Thyroid gland (tissue), 4 donors: ENCODE measurements at places on chromosomes 6 and 20. TPM values are rescaled to one million over a fixed set of nuclear protein-coding genes. Genes with fewer than 3 reads are reported as not detected.
A peak's percentile ranks its signal among the peaks of the same experiment; 100 is the strongest.

DNA sequence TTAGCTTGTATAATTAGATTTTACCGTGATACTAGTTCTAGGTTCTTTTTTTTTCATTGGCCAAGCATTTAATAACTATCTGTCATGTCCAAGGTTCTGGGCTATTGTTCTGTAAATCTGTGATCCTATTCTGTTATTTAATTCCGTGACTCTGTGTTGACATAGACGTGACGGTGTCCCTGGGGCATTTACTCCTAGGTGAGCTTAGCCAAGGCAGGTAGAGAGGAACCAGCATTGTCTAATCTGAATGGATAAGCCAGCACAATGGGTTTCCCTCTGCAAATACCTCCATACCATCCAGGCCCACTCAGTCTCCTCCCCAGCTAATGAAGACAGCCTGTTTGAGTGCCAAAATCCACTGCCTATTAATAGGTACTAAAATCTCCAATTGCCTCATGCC lies 8.9 kb upstream of the CDSN start:
- no peak overlapping the region for H3K27ac ChIP-seq
- no peaks in the 10 kb centered on the region for H3K36me3 ChIP-seq
- no peak overlapping the region for H3K4me3 ChIP-seq
- no peak for DNase-seq
- no peaks in the 10 kb centered on the region for H3K27me3 ChIP-seq

- H3K4me3 ChIP-seq, result no peak overlapping the region
- no peak for DNase-seq
- no peak overlapping the region for H3K27ac ChIP-seq
- H3K36me3 ChIP-seq, result no peaks in the 10 kb centered on the region
These were observed 49.8 kb downstream of the CFAP61 start for GRCh38 chr20:20102163-20102562.

- no peaks in the 10 kb centered on the region for H3K36me3 ChIP-seq
- no peak for DNase-seq
- H3K4me1 ChIP-seq, result no peaks in the 10 kb centered on the region
- no peak overlapping the region for H3K27ac ChIP-seq
- H3K27me3 ChIP-seq, result no peaks in the 10 kb centered on the region
These were observed 172.7 kb downstream of the SCP2D1 start for GRCh38 chr20:18986146-18986830.

DNA sequence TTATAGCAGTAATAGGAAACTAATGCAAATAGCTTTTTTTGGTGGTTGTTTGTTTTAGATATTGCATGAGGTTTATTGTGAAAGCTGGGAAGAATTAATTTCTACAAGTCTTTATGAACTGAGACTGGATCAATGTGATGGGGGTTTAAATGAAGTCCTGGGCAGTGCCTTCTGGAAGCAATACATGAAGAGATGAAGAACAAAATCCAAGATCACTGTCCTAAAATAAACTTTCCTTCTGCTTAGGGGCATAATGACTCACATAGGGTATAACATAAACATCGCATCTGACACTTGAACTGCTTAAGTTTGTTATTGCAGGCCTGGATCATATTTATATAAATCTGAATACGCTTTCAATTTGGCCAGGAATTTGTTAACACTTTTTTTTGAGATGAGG lies 20.9 kb upstream of the SHLD1 start:
- no peaks in the 10 kb centered on the region for H3K4me1 ChIP-seq
- H3K27me3 ChIP-seq, result no peaks in the 10 kb centered on the region
- no peaks in the 10 kb centered on the region for H3K36me3 ChIP-seq
- no peak overlapping the region for H3K4me3 ChIP-seq
- no peak overlapping the region for H3K27ac ChIP-seq

GRCh38 chr6:26122402-26122792 lies 35.2 kb downstream of the HFE start:
- peak; percentile 14 for DNase-seq
- no peaks in the 10 kb centered on the region for H3K36me3 ChIP-seq
- peaks cover 12% of the 10 kb centered on the region for H3K4me1 ChIP-seq
- H3K27me3 ChIP-seq, result no peaks in the 10 kb centered on the region
- H3K4me3 ChIP-seq, result no peak overlapping the region
- peak overlapping the region; percentile 22 for H3K27ac ChIP-seq

Gene DTNBP1
- total RNA-seq, result 19.2 TPM

Gene CST5
- not detected for total RNA-seq

Gene SH3BGRL2
- total RNA-seq, result 172 TPM

Gene GRM4
- total RNA-seq, result not detected

Gene SMLR1
- not detected for total RNA-seq

Gene PLTP
- total RNA-seq, result 260 TPM
